ENCODE measurements at places on chromosomes 6 and 20.

DNA sequence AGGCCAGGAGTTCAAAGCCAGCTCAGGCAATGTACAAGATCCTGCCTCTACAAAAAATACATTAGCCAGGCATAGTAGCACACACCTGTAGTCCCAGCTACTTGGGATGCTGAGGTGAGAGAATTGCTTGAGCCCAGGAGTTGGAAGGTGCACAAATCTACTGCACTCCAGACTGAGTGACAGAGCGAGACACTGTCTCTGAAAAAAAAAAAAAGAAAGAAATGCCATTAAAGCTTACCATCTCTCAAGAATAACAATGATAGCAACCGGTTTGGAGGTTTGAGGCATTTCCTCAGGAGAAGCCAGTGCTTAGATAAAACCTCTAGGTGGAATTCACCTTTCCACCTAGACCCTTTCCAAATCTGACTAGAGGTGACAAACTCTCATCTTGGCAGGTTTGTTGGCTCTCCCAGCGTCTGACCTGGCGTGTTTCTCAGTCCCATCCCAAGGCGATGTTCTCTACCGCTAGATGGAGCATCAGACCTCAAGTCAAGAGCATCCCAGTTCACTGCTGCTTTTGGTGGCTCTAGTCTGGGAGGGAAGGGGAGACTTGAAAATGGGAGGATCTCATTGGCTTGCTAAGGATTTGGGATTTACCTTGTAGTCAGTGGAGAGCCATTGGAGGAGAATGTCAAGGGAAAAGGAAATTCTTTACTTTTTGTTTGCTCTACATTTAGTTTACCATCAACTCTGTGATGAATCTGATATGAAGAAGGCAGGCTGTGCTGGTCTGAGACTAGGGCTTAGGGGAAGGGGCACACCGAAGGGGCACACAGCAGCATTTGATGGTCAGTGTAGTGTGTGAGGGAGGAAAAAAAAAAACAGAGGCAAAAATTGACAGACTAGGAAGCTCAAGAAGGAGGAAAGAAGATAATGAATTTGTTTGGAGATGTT is 67.9 kb downstream of the NCOA7 start:
- peak; percentile 69 for DNase-seq

DNA sequence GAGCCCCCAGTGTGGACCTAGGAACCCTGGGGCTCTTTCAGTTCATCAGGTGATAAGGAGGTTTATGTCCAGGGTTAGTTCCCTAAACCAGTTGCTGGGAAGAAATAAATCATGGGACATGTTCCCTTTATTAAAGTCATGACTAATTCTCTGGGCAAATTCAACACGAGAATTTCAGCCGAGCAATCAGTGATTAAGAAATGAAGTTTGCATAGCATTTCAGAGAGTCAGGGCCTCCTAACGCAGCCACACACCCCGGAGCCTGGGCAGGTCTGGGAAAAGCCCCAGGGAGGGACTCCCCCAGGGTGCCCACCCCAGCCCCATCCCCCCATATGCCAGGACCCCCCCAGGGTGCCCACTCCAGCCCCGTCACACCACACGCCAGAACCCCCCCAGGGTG is 20.1 kb downstream of the SLCO4A1 start:
- no peak for DNase-seq

DNA sequence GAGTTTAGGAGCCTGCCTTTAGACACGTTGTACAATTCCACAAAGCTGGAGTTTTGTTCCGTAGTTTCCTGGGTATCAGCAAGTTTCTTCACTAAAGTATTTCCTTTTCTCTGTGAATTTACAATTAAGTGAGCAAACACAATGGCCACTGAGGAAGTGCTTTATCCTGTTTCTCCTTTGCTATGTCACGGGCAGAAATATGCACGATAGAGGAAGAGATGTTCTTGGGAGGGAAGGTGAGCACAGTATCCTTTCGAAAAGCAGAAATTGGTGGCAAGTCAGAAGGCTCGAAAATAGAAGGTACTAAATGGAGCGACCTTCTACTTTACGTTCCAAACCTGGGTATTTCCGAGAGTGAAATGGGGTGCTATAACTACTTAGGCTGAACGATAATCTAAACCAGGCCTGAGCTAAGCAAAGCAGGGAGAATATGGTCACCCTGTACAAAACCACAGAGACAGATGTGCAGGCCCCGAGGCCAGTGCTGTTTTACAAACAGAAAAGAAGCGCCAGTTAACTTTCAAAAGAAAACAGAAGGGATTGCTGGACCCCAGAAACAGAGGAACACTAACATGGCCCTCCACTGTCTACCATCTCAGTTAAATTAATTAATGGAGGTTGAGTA is 259.6 kb downstream of the TBC1D7 start:
- DNase-seq: no peak

GRCh38 chr6:1946583-1946982 is 298.8 kb downstream of the GMDS start:
- no peak for DNase-seq

GRCh38 chr6:4134841-4135664 is at the start of gene ECI2:
Gene ECI2, minus strand, starts transcription at chr6:4135575. Its CDS starts 15 bp downstream, at chr6:4135560.
- DNase-seq: peak; percentile 51

GRCh38 chr6:37551446-37551845 is 51.8 kb upstream of the CCDC167 start:
- no peak for DNase-seq

- DNase-seq: no peak
Observed at GRCh38 chr20:59145924-59146779, 17.5 kb upstream of the ZNF831 start.

- no peak for DNase-seq
Observed at GRCh38 chr20:49315580-49315979, 37.7 kb upstream of the ZNFX1 start.

GRCh38 chr20:1949347-1950100 is 44.3 kb downstream of the PDYN start:
- DNase-seq: no peak

DNA sequence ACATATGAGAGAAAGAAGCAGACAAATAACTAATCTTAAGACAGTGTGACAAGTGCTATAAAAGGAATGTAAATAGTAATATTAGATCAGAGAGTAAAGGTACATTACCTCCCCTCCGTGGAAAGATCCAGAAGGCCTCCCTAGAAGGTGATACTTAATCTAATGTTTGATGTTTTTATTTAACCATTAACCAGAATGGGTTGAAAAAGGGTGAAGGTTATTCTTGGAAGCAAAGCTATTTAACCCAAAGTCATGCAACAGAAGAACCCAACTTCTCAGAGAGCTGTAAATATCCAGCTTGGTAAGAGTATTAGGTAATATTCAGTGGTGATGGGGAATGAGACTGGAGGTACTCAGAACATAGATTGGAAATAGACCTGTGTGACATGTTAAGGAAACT is 68.0 kb upstream of the HIVEP1 start:
- no peak for DNase-seq

DNA sequence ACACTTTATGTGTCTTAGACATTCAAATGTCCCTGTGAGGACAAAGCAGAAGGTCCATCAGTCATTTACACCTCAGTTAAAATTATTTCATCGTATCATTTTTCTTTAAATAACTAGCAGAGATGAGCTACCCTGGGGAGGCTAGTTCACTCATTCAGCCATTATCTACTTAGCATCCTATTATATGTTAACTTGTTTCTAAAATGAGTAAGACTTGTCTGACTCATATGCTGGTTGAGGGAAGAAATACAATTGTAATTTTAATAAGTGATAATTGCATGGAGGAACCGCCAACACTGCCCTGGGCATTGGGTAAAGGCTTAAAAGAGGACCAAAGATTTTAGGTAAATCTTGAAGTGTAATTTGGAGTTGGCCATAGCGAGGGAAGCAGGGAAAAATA is 12.4 kb upstream of the PTPRK start:
- DNase-seq: no peak

- no peak for DNase-seq
Observed at GRCh38 chr6:17904491-17905120, 82.8 kb downstream of the KIF13A start.

GRCh38 chr6:87279196-87279595 is 43.2 kb upstream of the SMIM8 start:
- DNase-seq: no peak

DNA sequence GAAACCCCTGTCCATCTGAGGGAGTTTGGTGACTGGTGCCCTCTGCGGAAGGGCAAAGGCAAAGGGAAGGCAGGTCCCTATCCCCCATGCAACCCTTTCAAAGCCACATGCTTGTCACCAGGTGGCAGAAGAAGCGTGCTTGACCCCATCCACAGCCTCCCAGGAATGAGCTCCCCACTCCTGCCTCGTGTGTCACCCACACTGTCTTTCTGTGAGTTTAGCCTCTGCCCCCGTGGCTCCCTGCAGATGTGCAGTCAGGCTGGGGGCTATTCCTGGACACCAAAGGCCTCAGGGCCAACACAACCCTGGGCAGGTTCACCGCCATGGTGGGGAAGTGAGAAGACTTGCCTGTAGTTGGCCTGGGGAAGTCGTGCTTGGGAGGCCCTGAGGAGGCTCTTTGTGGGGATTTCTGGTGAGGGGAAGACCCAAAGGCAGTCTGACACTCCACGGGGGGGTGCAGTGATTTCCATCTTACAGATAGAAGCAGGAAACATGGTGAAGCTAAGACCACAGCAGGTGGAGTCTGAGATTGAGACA is 16.6 kb upstream of the PCMTD2 start:
- DNase-seq: no peak

DNA sequence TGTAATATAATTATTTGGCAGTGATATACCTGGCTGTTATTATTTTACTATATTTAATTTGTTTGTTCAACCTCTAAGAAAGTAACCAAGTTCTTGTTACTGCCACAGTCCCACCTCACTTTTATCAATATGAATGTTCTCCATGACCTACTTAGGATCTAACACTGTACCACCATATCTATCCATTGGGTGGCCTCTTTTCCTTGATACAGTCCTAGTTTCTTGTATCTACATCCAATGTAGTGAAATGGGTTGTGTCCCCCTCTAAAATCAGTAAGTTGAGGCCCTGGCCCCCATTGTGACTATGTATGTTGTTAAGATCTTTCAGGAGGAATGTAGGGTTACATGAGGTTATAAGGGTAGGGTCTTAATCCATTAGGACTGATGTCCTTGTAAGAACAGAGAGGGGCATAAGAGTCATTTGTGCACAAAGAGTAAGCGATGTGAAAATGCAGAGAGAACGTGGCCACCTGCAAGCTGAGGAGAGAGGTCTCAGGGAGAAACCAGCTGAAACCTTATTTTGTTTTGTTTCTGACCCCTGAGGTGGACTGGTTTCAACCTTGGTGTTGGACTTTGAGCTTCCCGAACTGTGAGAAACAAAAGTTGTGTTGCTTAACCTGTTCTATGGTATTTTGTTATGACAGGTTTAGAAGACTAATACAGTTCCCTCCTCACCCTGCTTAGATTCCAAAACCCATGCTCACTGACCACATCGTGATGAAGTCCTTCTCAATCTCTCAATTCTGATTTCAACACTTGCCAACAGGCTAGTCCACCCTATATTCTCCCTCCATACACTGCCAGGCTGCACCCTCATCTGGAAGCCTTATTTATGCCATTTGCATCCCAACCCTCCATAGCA is 387.3 kb upstream of the EPHA7 start:
- no peak for DNase-seq

GRCh38 chr6:139380168-139380567 is 5.7 kb upstream of the CITED2 start:
- DNase-seq: no peak

GRCh38 chr6:145420599-145420998 is 314.7 kb downstream of the EPM2A start:
- DNase-seq: no peak

DNA sequence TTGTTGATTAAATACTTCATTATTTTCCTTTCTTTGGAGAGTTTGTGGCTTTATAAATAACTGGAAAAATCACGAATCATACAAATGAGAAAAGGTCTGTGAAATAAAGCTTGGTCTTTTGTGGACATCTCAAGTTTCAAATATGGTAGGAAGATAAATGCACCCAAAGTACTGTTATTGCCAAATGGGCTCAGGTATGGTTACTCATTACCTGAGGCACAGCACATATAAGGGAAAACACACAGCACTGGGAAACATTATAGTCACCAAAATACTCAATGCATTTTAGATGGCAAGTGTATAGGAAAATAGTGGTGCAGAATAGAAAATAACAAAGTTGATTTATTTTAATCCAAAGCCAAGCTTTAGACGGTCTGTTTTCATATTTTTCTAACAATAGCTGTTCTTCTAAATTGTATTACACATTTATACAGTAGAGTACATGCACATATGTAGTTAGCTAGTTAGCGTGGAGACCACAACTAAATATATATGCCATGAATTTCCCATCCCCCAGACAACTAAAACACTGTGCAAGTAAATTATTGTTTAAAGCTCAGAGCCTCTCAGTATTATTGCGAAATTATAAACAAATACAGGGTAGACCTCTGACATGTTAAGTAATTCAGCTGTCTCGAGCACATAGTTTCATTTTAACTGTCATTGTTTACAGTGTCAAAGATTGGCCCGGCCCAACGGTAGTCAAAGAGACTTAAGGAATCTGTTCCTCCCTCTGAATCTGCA is 336.0 kb downstream of the SYNE1 start:
- DNase-seq: no peak

DNA sequence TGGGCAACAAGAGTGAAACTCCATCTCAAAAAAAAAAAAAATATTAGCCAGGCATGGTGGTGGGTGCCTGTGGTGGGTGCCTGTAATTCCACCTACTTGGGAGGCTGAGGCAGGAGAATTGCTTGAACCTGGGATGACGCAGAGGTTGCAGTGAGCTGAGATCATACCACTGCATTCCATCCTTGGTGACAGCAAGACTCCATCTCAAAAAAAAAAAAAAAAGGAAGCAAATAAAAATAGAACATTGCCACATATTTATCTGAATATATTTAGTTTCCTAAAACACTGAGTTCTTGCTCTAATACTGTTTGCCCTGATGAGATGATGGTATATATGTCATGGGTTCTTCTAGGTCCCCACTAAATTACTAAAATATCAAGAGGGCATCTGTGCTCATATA is 28.4 kb downstream of the CASP8AP2 start:
- DNase-seq: no peak

DNA sequence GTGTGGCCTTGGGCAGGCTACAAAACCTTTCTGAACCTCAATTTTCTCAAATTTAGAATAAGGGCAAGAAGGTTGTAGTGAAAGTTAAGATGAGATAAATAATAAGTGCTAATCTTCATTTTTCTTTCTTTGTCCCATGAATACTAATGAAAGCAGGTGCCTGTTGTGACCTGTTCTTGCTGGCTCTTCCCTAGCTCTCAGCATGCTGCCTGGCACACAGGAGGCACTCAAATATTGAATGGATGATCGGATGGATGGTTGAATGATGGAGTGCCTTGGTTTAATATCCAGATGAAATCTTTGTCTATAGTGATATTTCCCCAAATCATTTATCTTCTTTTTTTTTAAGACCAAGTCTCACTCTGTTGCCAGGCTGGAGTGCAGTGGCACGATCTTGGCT is 15.0 kb downstream of the PBOV1 start:
- no peak for DNase-seq

GRCh38 chr6:149319422-149319821 is 1.9 kb downstream of the TAB2 start:
- DNase-seq: no peak

Measured in NCI-H2081 (cell line).